Mesenchymal stem cell (in vitro differentiated cells and primary cell): ENCODE measurements at places on chromosomes 6 and 20.

DNA sequence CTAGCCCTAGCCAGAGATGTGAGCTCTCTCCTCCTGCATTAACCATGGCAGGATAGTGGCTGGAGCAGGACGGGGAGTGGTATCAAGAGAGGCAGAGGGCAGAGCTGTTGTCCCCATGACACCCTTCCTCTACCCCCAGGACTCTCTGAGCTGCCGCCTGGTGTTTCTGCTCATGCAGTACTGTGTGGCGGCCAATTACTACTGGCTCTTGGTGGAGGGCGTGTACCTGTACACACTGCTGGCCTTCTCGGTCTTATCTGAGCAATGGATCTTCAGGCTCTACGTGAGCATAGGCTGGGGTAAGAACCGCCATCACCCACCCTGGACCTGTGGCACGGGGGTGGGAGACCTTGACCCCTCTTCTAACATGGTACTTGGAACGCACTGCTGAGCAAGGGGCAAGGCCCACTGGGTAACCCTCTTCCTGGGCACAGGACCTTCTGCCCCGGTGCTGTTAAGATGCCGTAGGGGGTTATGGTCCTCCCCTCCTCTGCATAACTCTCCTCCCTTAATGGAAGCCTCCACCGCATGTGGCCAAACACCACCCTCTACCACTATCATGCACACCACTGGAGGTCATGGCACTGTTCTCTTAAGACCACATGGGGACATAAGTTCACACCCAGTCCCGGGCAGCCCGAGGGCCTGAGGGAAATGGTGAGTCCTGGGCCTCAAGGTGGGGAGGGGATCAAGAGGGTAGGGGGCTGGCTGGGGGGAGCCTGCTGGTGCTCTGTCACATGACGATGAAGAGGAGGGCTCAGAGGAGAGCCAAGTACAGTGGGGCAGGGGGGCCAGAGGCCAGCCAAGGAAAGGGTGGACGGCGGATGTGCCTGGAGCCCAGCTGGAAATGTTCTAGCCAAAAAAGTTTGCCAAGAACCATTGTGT, 25.1 kb downstream of the GLP1R start:
- DNase-seq: no peak

GRCh38 chr20:8061861-8062518, 42.4 kb upstream of the TMX4 start:
- DNase-seq: no peak

DNA sequence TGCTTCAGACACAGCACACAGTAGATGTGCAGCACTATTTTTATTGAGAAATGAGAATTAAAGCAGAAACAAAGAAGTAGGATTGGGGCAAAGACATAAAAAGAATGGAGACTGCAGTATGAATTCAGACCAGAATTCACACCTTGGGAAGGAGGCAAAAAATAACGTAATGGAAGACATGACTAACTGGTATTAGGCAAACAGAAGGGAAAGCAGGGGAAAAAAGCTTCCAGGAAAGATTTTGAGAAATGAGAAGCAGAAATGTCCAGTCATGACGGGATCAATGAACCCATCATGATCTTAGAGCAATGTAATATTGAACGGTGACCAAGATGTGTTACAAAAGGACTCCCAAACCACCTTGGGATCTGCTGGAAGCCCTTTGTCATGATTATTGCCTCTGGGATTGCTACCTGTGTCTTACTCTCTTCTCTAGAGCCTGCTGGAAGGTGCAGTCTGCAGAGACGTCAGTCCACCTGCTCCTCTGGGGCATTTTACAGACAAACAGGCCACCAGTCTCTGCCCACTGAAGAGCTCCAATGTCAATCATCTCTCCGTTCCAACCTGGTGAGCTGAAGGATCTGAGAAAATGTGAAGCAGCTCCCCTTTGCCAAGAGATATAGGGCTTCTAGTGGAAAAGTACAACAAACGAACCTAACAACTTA, 8.7 kb downstream of the NUDT3 start:
- peak; percentile 75 for DNase-seq

DNA sequence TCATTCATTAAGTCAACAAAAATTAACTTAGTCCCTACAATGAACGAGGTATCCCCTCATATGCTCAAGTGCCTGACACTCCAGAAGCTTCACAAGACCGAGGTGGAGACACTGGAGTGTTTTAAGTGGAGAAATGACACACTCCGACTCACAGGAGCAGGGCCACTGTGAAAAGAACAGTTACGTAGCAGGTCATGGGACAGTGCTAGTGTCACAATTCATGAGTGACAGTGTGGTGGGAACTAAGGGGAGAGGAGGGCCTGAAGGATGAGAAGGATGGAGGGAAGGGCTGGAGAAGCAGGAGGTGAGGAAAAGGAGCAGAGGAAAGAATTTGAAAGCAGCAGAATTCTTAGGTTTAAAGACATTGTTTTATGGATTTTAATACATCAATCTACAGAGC, 1.3 kb upstream of the HLA-A start:
- DNase-seq: peak; percentile 52

DNA sequence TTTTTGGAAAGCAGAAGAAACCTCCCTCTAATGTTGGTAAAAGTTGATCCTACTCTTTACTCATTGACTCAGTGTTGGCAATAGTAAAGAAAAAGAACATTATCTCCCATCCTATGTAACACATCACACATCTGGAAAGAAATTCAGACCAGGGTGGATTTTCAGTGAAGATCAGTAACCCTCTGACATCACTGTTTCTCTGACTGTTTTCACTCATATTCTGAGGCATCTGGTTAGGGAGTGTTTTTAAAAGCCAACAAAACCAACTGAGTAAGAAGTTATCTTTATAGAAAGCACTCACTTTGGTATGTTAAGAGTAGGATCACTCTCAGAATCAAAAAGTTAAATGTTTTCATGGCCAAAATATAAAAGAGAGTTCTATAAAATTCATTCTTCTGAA, 143.6 kb downstream of the DST start:
- no peak for DNase-seq

GRCh38 chr6:110415086-110415916, at the start of gene DDO:
TSS of gene DDO (minus strand) at chr6:110415575. CDS start at chr6:110413462, 2,113 bp downstream.
- peak; percentile 14 for DNase-seq
